ENCODE measurements at places on chromosomes 1 and 21.

- no peak for DNase-seq
Observed at GRCh38 chr1:234186037-234186688, 187.1 kb upstream of the COA6 start.

DNA sequence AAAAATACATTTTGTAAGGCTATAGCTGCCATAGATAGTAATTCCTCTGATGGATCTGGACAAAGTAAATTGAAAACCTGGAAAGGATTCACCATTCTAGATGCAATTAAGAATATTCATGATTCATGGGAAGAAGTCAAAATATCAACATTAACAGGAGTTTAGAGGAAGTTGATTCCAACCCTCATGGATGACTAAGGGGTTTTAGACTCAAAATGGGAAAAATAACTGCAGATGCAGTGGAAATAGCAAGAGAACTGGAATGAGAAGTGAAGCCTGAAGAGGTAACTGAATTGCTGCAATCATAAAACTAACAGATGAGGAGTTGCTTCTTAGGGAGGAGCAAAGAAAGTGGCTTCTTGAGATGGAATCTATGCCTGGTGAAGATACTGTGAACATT, 230.8 kb downstream of the KCTD3 start:
- no peak for DNase-seq

GRCh38 chr1:238112952-238113621, 222.4 kb upstream of the ZP4 start:
- no peak for DNase-seq

GRCh38 chr1:161505686-161506085, 429 bp downstream of the FCGR2A start:
- DNase-seq: no peak

DNA sequence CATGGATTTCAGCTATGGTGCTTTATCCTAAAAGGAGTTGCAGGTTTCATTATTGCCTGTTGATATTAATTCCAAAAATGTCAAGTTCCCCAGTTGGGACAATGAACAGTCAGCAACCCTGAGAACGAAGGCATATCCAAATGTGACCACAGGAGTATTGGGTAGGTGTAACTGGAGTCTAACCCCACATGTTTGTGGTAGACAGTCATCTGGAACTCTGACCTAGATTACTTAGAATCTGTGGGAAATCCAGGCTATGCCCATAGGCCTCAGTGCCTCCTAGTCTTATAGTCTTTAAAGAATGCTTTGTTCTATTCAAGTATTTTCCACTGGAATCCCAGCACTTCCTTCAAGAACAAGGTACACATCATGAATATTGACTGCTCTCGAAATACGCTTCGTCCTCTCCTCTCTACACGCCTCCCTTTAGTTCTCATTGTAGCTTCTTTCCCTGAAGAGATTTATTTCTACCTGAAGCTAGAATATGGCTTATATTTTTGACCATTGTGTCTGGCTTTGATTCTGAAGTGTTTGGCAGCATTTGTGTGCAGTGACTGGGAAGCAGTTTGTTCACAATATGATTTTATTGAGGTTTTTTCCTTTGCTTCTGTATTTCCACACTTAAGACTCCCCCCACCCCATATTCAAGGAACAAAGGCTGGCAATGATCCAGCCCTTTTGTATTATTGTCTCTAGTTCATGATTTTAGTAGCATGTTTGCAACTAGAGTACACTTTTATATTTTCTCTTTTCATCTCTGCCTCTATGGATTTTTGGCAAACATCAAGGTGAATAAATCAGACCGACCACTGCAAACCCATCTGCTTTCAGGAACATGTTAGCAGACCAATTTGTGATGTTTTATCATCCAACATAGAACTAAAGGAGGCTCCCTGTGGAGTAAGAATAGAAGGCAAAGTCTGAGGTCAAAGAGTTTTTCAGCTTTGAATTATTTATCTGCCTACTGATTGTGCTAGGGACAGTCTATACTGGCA, 178.6 kb downstream of the GPR52 start:
- DNase-seq: no peak

- DNase-seq: no peak
Observed at GRCh38 chr1:214102907-214103306, 115.1 kb downstream of the PROX1 start.

GRCh38 chr1:66633159-66633558, 99.2 kb downstream of the SGIP1 start:
- no peak for DNase-seq
